ENCODE measurements at places on chromosomes 2 and 18. TPM values are rescaled to one million over a fixed set of nuclear protein-coding genes. Genes with fewer than 3 reads are reported as not detected.

PRPF40A gene
- total RNA-seq, result 69.4 TPM

PRKD3 gene
- total RNA-seq, result 48.4 TPM

RGPD3 gene
- total RNA-seq, result under 0.01 TPM

RMDN2 gene
- total RNA-seq, result 2.0 TPM

SERPINB11 gene
- total RNA-seq, result not detected

TUBA4B gene
- not detected for total RNA-seq

ALPI gene
- not detected for total RNA-seq

AKAIN1 gene
- total RNA-seq, result not detected

FZD7 gene
- under 0.01 TPM for total RNA-seq

CYTIP gene
- not detected for total RNA-seq

AMER3 gene
- total RNA-seq, result not detected

All from lung microvascular endothelial cell (primary cell).